ENCODE measurements at places on chromosomes 7 and 10.

- no peak for DNase-seq
Observed at GRCh38 chr7:134605978-134606923, 40.4 kb upstream of the BPGM start.

DNA sequence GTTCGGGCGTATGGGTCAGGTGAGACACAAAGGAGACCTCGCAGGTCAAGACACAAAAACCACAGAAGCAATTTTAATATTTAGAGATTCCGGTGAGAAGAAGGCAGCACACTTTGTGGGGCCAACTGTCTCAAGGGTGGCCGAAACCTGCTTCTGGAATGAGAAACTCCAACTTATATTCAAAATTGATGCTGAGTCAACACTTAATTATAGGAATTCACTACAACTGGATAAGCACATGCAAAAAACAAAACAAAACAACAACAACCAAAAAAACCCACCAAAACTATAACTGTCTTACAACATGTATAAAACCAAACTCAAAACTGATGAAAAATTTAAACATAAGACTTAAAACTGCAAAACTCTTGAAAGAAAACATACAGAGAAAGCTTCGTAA, 593.3 kb downstream of the POM121L12 start:
- DNase-seq = no peak

DNA sequence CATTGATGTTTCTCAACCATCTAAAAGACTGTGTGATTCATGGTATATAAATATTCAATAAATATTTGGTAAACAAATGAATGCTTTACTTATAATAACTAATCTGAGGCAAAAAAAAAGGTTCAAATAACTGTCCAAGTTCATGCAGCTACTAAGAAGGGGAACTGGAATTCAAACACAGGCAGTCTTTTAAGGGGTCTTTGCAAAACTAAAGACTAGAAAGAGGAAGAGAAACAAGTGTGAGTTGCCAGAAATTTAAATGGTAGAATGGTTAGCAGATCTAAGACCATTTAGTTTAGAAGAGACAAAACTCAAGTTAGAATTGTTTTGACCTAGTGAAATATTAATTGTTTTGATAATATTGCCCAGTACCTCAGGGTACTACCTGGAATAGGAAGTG, 642.0 kb upstream of the LRRN3 start:
- no peak for DNase-seq

GRCh38 chr10:17348501-17349349, 105.7 kb downstream of the ST8SIA6 start:
- peak; percentile 11 for DNase-seq

DNA sequence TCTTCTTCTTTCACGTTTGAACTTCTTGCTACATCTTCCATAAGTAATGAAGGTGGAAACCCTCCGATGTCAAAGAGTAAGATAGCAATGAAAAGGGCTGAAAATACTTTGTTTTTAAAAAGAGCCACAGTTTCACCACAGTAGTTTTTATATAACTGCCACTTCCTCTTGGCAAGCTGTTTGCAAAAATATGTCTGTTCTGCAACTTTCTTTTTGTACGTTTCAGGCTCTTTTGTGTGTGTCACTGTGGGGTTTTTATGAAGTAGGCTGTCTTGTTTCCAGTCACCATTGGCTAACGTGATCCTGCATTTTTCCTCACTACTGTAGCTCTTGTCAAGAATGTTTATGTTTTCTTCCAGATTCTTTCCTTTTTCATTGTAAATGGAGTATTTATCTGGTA, 55.6 kb downstream of the SLC16A9 start:
- DNase-seq = no peak

GRCh38 chr10:21675157-21675796, 141.2 kb downstream of the MLLT10 start:
- DNase-seq = no peak

All from thoracic aorta (tissue), 2 donors.